Activated naive CD4-positive, alpha-beta T cell treated with anti-CD3 and anti-CD28 coated beads, Interleukin-2, amount 50 U/mL, for 72 hours (primary cell): ENCODE measurements at places on chromosomes 13 and 19.

- DNase-seq: no peak
These were observed 1297.4 kb upstream of the MIR17HG start for GRCh38 chr13:90049989-90050671.

DNA sequence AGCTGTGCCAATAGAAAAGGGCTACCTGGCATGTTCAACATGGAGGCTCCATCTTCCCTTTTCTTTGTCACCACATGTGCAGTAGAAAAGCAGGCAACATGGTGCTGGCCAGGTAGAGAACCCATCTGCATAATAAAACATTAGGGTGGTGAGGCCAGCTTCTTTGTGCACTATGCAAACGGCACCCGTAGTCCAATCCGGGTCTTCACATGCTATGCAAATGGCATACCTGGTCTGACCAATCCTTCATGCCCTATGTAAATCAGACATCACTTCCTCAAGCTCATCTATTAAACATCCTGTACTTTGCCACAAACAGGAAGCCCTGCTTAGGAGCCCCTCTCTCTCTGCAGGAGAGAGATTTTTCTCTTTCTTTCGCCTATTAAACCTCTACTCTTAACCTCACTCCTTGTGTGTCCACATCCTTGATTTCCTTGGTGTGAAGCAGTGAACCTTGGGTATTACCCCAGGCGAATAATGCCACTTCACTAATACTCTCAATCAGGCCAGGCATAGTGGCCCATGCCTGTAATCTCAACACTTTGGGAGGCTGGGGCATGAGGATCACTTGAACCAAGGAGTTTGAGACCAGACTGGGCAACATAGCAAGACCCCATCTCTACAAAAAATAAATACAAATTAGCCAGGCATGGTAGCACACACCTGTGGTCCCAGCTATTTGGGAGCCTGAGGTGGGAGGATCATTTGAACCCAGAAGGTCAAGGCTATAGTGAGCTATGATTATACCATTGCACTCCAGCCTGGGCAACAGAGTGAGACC lies 111.3 kb upstream of the MRI1 start:
- no peak for DNase-seq

DNA sequence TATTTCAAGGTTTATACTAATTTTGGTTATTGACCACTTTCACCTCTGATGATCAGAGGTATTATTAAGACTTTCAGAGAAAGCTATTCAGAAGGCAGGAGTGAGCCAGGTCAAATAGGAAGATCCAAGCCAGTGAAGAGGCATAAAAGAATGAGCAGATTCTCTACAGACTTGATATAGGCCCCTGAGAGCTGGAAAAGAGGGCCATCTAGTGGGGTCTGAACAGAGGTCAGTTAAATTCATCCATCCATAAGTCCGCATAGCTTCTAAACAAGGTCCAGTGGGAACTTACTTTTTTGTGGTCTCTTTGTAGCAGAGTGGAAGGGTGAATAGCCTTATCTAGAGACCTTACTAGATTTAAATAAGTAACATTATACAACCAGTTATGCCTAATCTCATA lies 126.6 kb upstream of the UFM1 start:
- no peak for DNase-seq

DNA sequence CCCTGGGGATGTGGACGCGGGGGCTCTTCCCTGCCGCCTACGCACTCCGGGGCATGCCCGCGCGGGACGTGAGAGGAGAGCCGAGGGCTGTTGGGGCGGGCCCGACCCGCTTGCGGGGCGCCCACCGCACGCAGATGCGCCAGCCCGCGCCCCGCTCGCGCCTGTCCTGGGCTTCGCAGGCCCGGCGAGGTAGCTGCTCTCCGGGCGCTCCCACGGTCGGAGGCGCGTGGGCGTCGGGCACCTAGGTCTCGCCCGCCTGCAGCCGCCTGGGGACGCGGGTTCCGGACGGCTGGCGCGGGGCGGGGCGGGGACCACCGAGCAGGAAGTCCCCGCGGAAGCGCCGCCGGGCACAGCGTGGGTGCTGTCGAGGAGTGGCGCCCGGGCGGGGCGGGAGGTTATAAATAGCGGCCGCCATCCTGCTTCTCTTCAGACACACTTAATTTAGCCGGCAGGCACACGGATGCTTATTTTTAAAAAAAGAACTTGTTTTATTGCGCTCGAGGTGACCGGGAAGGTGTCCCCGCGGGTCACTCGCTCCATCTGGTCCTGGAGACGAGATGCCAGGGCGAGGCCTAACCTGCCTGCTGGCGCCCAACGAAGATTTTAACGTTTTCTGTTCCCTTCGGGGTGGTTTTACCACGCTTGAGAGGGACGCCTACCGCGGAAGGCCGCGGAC lies 561 bp upstream of the GJA3 start:
- DNase-seq: peak; percentile 46

GRCh38 chr13:110126391-110126961 lies 180.5 kb downstream of the COL4A1 start:
- no peak for DNase-seq

DNA sequence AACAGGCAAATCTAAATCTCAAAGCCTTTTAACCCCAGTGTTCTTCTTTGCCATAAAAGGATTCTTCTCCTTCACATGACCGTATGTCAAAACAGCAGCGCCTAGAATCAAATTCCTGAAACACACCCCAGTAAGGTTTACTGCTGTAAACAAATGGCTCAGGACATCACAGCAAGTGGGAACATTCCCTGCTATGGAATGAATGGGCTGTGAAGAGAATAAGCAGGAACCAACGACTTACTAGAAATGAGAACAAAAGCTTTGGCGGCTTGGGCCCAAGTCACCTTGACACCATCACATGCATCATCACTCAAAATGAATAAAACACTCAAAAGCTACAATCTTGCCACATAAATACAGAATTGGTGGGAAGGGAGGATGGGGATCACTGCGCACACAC lies 80.4 kb upstream of the SPATA13 start:
- DNase-seq: no peak

DNA sequence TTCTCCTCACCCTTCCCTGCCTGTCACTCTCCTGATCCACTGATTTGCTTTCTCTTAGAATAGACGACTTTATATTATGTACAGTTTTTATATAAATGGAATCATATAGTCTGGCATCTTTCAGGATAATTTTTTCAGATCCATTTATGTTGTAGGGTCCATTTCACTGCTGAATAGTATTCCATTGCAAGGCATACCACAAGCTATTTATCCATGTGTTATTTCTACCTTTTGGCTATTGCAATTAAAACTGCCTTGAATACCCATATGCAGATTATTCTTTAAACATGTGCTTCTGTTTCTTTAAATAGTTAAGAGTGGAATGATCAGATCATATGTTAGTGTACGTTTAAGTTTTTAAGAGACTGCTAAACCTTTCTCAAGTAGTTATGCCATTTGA lies 17.8 kb upstream of the ZNF177 start:
- no peak for DNase-seq

DNA sequence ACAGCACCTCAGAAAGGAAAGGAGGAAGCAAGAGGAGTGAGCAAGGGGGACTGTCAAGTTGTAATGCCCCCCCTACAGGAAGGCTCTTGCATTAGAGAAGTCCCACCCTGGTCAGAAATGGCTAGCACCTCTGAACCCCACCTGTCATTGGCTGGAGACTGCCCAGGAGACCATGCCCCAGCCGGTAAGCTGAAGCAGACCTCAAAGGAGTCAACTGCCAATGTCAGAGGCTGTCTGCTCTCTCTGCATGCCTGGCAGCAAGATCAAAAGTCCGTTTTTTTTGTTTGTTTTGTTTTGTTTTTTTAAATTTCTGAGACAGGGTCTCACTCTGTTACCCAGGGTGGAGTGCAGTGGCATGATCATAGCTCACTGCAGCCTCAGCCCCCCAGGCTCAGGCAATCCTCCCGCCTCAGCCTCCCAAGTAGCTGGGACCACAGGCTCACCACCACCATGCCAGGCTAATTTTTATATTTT lies 8.1 kb upstream of the BCL3 start:
- no peak for DNase-seq
